Gastroesophageal sphincter (tissue), 4 donors: ENCODE measurements at places on chromosomes 5 and 9. TPM values are rescaled to one million over a fixed set of nuclear protein-coding genes. Genes with fewer than 3 reads are reported as not detected.

The TPPP gene
- 42.8 TPM for total RNA-seq

The CATSPER3 gene
- total RNA-seq: not detected

The C5orf58 gene
- total RNA-seq: not detected

The EPB41L4A gene
- total RNA-seq: 28.7 TPM

The RNF224 gene
- not detected for total RNA-seq

The GLRA1 gene
- not detected for total RNA-seq

The ARL14EPL gene
- total RNA-seq: not detected

The AIF1L gene
- 5.4 TPM for total RNA-seq

The CARD9 gene
- total RNA-seq: 1.3 TPM

The OR4F3 gene
- total RNA-seq: 0.62 TPM

The PITX1 gene
- 182 TPM for total RNA-seq

The TMOD1 gene
- 74.5 TPM for total RNA-seq

The SNCB gene
- total RNA-seq: not detected

The MARCHF3 gene
- total RNA-seq: 12.8 TPM

The PPP3R2 gene
- total RNA-seq: not detected

The PIGO gene
- total RNA-seq: 9.4 TPM

The GABRP gene
- total RNA-seq: not detected

The FOXD4L4 gene
- not detected for total RNA-seq

The UNC13B gene
- total RNA-seq: 35.3 TPM

The RAB24 gene
- total RNA-seq: 32.4 TPM

The C9 gene
- not detected for total RNA-seq

The PRDM9 gene
- not detected for total RNA-seq

The JAKMIP2 gene
- 2.3 TPM for total RNA-seq

The TXNDC8 gene
- not detected for total RNA-seq

The ECM2 gene
- 8.2 TPM for total RNA-seq

The OBP2B gene
- total RNA-seq: not detected

The WNT8A gene
- not detected for total RNA-seq

The CDC14B gene
- total RNA-seq: 25.4 TPM

The RALGPS1 gene
- 14.2 TPM for total RNA-seq

The PCDHA6 gene
- 0.67 TPM for total RNA-seq

The ERAP2 gene
- total RNA-seq: 8.9 TPM

The TUT7 gene
- 25.5 TPM for total RNA-seq

The AGXT2 gene
- total RNA-seq: not detected

The ANKRD18A gene
- total RNA-seq: not detected

The FGF10 gene
- 8.8 TPM for total RNA-seq

The SCGB3A2 gene
- not detected for total RNA-seq

The SH3RF2 gene
- total RNA-seq: 0.27 TPM

The SLU7 gene
- 52.6 TPM for total RNA-seq

The DMRT3 gene
- total RNA-seq: not detected

The KIF4B gene
- total RNA-seq: 0.05 TPM

The MLANA gene
- total RNA-seq: not detected

The PROB1 gene
- 1.2 TPM for total RNA-seq

The ROR2 gene
- total RNA-seq: 65.3 TPM

The CCNJL gene
- 0.35 TPM for total RNA-seq

The PHF24 gene
- 0.30 TPM for total RNA-seq

The SH3PXD2B gene
- total RNA-seq: 50.3 TPM

The INSL6 gene
- not detected for total RNA-seq

The WDR38 gene
- not detected for total RNA-seq
